ENCODE measurements at places on chromosomes 3 and 15.

GRCh38 chr15:31346367-31347066 is 19.9 kb downstream of the KLF13 start:
- no peak for DNase-seq

- DNase-seq, result no peak
Measured at GRCh38 chr3:39234651-39235050, 42.3 kb upstream of the XIRP1 start.

DNA sequence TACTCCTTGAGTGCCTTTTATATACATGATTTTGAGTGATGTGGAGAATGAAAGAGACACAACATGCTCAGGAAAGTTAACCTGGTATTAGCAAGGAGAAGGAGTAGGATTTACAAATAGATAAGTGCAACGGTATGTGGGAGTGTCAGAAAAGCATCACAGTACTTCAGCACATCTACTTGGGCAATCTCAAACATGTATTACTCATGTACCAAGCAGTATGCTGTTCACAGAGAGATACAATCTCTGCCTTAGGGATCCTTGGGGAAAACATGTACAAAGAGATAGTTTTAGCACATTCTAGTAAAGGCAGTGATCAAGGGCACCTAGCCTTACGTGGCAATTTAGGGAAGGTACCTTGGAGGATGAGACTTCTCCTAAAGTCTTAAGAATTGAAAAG is 146.5 kb downstream of the FILIP1L start:
- DNase-seq, result no peak

DNA sequence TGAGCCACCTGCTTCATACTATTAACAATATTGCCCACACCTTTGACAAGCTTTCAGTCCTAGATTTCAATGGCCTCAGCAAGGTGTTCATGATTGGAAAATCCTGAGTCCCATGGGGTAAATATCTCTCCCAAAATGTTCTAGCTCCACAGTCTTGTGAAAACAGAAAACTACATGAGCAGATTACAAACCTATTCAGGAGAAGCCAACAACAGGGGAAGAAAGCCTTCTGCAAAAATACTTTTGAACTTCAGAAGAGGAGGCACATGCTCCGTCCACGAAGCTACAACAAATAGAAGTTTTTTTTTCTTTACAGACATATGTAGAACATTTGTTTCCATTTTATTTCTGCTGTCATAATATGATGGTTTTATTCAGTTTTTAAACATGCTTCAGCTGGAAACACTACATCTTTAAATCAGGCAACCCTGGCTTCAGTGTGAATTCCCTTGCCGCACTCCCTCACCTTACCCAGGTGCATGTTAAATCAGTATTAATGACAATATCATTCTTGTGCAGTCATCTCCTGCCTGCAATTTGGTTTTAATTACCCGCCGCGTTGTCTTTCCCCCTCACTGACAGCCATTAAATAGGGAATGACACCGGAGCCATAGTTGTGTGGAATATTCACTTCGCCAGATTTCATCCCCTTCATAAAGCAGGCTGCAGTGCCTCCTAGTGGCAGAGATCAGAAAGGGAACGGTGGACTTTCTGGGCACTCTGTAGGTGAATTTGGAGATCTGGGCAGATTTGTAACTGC is 725.5 kb upstream of the ARRDC4 start:
- DNase-seq, result peak; percentile 62

GRCh38 chr3:113331187-113331586 is 110.1 kb downstream of the CFAP44 start:
- no peak for DNase-seq

- DNase-seq, result no peak
Measured at GRCh38 chr3:58398669-58399333, 34.8 kb downstream of the PDHB start.

DNA sequence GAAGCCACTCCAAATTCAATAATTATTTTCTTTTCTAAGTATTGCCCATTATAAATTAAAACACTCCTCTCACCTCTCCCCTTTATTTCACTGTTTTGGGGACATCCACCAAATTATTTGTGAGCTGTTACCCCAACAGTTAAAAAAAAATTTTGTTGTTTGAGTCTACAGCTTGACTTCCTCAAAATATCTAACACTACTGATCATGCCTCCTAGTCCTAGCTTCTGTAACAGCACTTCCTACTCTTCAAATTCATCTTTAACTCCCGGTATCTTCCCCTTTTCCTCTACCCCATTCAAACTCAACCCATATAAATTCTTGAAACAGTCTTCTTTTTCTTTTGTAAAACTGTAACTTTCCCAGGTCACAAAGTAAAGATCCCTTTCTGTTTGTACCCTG is 15.9 kb downstream of the PARL start:
- no peak for DNase-seq

- no peak for DNase-seq
Measured at GRCh38 chr3:24867783-24868182, 373.1 kb upstream of the THRB start.

DNA sequence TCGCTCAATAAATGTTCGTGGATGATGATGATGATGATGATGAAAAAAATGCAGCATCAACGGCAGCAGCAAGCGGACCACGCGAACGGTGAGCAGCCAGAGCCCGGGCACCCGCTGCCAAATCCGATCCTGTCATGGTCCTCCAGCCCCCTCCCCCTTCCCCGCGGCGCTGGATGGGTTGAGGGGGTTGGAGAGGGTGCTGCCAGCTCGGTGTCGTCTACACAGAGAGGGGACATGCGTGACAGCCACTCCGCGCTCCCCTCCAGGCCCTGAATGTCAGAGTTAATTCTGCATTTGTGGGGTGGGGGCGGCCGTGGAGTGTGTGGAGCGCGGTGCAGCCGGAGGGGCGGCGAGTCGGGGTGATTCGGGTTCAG is 722 bp downstream of the CACNA1D start:
- no peak for DNase-seq

DNA sequence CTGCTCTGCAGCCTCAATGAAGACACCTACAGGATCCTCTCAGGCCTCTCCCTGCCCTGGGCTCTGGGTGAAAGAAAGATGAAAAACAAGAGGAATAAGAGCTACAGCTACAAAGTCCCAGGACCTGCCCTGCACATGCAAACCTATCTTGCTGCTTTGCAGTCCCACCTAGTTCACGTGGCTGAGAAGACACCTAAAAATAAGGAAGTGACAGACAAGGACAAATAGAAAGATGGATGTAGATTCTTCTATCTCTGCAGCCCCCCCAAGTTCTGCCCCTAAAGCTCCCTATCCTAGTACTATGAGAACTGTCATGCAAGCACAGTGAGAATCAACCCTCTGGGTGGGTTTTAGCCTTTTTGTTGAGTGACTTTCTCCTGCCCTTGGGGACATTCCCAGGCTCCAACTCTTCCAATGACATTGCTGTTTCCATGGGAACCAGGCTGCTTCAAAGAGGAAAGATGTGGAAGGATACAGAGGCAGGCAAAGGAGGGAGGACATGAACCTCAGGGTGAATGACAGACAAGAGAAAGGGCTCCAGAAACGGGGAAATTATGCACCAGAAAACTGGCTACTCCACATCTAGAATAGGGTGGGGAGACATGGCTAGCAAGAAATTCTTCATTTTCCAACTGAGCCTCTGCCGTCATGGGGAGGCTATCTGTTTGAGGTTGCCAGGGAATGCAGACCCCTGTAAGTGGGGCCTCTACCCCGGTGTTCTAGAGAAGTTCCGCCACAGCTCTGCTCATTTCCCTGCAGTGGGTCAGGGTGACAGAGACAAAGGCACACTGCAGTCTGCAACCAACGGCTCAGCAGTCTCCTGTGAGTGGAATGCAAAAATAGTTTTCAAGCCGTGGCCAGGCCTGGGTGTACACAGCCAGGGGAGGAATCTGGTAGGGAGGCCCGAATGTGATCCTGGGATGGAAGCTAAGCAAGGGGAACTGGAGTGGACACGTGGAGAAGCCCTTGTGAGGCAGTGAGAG is 5.2 kb downstream of the CSPG5 start:
- peak; percentile 85 for DNase-seq

- DNase-seq, result no peak
Measured at GRCh38 chr3:184096811-184097383, at the start of gene HTR3E. Gene HTR3E, plus strand, starts transcription at chr3:184097064. Its CDS starts 466 bp downstream, at chr3:184097530.

DNA sequence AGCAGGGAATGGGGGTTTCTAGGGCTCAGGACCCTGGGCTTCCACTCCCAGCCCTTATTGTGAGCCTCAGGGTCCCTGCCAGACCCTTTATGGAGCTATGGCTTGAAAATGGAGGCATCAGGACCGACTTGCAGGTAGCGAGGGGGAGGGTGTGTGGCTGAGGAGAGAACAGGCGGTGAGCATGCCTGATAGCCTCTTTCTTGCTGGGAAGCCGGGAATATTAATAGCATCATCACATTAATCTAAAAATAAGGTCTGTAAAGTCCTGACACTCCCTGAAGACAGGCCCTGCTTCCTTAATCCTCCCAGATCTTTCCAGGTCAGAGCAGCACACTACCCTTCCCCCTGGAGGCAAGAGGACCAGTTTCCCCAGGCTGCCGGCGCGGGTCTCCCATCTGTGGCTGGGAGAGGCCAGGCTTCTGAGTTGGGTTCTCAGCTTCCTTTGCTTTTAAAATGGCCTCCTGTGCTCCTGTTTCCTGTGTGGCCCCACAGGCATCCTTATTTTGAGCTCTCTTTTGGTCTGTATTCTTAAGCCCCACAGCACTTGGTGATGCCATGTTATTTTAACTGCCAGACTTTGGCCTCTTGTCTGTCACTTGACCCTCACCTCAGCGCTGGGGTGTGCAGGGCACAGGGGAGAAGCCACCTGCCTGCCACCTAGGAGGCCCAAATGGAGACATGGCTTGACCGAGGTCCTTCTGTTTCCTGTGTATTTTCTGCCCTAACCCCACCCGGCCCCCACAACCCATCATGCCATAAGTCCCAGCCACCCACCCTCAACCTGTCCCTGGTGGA is 185.0 kb upstream of the TOPAZ1 start:
- DNase-seq, result no peak
